ENCODE measurements at places on chromosomes 3 and 15. TPM values are rescaled to one million over a fixed set of nuclear protein-coding genes. Genes with fewer than 3 reads are reported as not detected.

CLDN16 gene
- not detected for total RNA-seq

DNA sequence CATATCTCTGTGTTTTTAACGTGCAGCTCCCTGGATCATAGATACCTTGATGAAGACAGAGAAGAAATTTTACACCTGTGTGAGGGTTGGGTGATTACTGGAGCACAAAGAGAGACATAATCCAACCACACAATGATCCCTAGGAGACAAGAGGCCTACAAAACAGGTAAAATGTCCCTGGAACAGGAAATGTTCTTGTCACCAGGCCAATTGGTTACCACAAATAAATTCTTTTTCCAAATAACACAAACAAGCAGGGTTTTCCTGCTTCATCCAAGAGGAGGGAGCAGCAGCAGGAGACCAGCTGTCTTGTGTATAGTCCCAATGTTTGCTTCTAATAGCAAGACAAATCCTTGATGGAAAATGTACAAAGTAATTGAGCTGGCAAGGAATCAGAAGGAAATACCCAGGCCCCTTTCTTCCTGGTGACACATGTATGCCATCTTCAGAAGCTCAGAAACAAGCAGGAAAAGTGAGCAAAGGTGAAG is 1.4 kb downstream of the MGLL start:
- DNase-seq, result no peak

GRCh38 chr15:56963126-56963525 is 44.7 kb downstream of the TCF12 start:
- no peak for DNase-seq

CELSR3 gene
- 3.4 TPM for total RNA-seq

GRCh38 chr15:40331026-40331425 is 7.5 kb downstream of the INAFM2 start:
- no peak for DNase-seq

DNA sequence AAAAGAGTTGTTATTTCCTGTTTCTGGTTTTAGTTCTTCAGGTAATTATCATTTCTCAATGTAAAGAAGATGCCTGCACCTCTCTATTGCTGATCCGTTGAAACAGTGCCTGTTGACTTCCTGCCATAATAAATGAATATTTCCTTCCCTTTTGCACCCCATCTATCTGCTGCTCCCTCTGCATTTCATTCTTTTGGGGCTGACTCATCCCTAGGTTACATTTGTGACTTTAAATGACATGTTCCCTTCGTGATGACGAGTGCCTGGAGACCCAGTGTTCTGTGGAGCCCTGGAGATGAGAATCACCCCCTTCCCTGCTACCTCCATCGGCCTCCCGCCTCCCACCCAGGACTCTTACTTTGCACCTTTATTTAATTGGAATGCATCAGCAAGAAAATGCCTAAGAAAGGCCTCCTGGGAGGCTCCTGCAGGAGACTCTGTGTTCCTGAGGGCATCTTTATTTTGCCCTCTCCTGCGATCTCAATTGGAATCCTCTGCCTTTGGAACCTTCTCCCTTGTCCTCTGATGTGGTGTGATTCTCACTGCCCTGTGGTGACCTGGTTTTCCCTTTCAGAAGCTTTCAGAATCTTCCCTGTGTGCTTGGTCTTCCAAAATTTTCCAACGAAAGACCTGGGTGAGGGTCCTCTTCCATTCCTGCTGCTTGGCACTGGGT is 13.7 kb downstream of the LRRK1 start:
- DNase-seq, result no peak

- no peak for DNase-seq
Observed at GRCh38 chr15:78396186-78396814, 41.7 kb upstream of the IREB2 start.

KLHDC8B gene
- 7.7 TPM for total RNA-seq

Measured in uterus (tissue), 4 donors.